Skin of body (tissue), 3 donors: ENCODE measurements at places on chromosomes 16 and 17.

DNA sequence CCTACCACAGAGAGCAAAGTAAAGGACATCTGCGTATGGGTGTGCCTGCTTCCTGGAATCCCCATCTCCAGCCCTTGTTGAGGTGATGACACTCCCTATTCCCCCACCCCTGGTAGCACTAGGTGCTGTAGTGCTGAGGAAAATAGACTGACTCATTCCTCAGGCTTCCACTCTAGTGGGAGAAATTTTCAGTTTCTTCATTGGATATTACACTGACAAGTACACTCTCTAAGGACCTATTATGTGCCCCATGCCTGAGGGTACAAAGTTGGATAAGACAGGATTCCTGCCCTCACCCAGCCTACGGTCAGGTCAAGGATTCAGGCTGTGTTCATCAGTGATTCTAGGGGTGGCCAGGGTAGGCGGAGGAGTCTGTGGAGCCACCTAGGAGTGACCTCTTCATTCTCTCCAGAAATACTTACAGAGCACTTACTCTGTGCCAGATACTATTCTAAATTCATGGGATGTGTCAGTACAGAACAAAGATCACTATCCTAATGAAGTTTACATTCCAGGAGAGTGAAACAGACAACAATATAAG is 4.5 kb upstream of the ZC3H7A start:
- DNase-seq, result no peak

GRCh38 chr17:77375917-77376651 is 235.3 kb downstream of the SEC14L1 start:
- DNase-seq, result no peak

DNA sequence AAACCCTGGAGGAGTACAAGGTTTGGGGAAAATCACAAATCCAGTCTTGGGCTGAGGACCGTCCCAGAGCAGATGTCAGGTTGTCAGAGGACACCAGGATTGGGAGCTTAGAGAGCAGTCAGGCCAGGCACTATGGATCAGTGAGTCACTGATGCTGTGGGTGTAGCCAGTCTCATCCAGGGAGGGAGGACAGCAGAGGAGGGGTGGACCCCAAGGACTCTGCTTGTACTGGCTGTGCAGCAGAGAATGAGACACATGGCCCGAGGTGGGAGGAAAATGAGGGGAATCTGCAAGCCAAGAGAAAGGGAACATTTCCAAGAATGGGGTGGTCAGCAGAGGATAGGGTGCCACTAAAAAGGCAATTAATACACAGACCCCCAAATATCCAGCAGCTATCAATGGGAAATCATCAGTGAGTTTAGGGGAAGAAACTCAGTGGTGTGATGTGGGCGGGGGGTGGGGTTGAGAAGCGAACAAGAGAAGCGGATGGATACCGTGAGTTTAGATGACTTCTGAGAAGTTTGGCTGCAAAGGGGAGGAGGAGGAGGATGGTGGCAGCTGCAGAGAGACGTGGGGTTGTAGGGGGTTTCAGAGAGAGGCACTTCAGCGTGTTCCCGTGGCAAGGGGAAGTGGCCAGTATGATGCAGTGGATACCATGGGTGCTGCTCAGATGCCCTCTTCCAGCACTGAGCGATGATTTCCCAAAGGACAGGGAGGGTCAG is 43.9 kb downstream of the ARHGAP27 start:
- DNase-seq, result no peak

- no peak for DNase-seq
Measured at GRCh38 chr17:81261096-81261495, 22.0 kb downstream of the NDUFAF8 start.

DNA sequence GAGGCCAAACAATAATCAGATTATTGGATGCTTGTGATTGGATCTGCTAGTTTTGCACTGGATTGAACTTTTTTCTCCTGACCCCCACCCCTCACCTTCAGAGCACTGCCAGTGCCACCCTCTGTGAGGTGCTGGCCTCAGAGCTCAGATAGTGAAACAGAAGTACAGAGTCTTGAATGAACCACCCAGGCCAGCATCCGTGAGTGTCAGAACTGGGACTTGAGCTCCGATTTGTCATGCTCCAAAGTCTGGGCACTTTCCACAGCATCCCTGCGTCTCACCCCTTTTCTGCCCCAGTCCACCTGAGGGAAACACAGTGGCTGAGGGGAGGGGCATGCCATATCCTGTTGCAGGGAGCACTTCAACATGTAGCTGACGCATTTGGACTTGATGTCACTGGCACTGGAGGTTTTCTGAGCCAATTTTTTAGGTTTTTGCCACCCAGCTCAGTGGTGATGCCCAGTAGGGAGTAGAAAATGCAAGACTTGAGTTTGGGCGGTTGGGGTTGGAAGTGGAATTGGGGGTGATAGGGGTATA is 47.3 kb downstream of the SMPD3 start:
- DNase-seq, result no peak

GRCh38 chr16:25063865-25064264 is 47.7 kb upstream of the LCMT1 start:
- DNase-seq, result no peak

DNA sequence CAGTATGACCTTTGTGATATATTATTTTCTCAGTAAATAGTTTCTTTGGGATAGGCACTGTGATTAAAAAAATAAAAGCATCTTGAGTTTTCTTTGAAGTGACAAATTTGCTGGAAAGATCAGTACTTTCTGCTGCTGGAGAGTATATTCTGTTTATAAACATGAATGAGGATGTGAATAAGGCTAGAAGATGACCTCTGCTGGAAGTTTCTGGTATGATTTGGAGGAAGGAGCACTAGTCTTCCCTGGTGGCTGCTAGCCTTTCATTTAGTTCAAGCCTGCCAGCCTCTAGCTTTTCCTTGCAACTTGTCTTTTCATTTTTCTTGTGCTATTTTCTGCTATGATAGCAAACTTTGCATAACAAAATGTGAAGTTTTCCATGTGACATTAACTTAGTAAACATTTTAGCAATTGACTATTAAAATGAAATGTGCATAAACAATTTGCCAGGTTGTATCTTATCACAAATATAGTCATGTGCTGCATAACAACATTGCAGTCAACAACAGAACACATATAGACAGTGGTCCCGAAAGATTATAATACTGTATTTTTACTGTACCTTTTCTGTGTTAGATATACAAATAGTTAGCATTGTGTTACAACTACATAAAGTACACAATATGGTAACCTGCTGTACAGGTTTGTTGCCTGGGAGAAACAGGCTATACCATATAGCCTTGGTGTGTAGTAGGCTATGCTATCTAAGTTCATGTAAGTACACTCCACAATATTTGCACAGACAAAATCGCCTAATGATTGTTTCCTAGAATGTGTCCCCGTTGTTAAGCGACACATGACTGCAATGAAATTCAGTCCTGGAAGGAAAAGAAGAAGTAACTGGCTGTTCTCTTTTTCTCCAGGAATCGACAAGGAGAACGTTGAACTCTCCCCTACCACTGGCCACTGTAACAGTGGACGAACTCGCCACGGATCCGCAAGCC is 18.1 kb upstream of the RAB11FIP4 start:
- no peak for DNase-seq

- DNase-seq, result no peak
Measured at GRCh38 chr16:82867485-82867884, 240.7 kb downstream of the CDH13 start.
